ENCODE measurements at places on chromosomes 3 and 15. TPM values are rescaled to one million over a fixed set of nuclear protein-coding genes. Genes with fewer than 3 reads are reported as not detected.

The GRIP2 gene
- 8.9 TPM for total RNA-seq

The RIOX2 gene
- 37.1 TPM for total RNA-seq

The TRPM1 gene
- total RNA-seq: not detected

The NSMCE3 gene
- 11.0 TPM for total RNA-seq

The LDHAL6B gene
- total RNA-seq: not detected

The ITIH1 gene
- total RNA-seq: under 0.01 TPM

The SERINC4 gene
- under 0.01 TPM for total RNA-seq

The MEX3B gene
- total RNA-seq: 11.0 TPM

The RBMS3 gene
- 79.9 TPM for total RNA-seq

The CATSPER2 gene
- total RNA-seq: 3.1 TPM

The ACKR4 gene
- total RNA-seq: 2.1 TPM

The ZNF502 gene
- total RNA-seq: 5.2 TPM

The DNAJB11 gene
- 24.5 TPM for total RNA-seq

The PCOLCE2 gene
- total RNA-seq: 3.1 TPM
